T-helper 2 cell (primary cell): ENCODE measurements at places on chromosomes 5 and 9.

- DNase-seq, result no peak
Measured at GRCh38 chr5:133387091-133387490, 225.2 kb downstream of the FSTL4 start.

GRCh38 chr5:1341863-1342262 is 3.0 kb downstream of the CLPTM1L start:
- no peak for DNase-seq

DNA sequence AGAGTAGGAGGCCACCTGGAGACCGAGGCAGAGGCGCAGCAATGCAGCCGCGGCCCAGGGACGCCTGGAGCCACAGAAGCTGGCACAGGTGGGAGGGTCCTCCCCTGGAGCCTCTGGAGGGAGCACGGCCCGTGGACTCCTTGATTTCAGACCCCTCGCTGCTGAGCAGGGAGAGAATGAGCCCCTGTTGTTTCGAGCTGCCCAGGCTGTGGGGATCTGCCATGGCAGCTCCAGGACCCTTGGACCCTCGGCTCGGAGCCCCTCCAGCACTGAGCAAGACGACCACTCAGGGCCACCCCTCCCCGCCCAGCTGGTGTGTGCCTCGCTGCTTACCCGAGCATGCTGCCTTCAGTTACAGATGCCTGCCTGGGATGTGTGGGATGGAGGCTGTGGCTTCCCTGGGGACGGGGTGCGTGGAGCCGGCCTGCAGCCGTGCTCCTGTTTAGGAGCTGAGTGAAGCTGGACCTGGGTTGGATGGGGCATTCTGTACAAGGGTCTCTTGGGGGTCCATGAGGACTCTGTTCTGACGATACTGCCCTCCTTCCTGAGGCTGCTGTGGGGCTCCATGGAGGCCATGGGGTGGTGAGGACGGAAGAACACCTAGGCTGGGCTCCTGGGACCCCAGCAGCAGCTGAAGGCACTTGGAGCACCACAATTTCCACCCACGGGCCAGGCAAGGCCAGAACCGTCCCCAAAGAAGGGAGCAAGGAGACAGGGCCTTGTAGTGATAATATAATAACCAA is 115.1 kb upstream of the LPCAT1 start:
- DNase-seq, result no peak

GRCh38 chr5:119302916-119303897 is 52.6 kb upstream of the TNFAIP8 start:
- no peak for DNase-seq

- DNase-seq, result no peak
Measured at GRCh38 chr9:123138163-123138562, 104.7 kb downstream of the GPR21 start.

- DNase-seq, result no peak
Measured at GRCh38 chr9:126756238-126756637, 48.6 kb upstream of the ZBTB43 start.

GRCh38 chr5:124194282-124194681 is 552.2 kb downstream of the ZNF608 start:
- DNase-seq, result no peak

- DNase-seq, result no peak
Measured at GRCh38 chr5:54601411-54602230, 84.1 kb downstream of the SNX18 start.

DNA sequence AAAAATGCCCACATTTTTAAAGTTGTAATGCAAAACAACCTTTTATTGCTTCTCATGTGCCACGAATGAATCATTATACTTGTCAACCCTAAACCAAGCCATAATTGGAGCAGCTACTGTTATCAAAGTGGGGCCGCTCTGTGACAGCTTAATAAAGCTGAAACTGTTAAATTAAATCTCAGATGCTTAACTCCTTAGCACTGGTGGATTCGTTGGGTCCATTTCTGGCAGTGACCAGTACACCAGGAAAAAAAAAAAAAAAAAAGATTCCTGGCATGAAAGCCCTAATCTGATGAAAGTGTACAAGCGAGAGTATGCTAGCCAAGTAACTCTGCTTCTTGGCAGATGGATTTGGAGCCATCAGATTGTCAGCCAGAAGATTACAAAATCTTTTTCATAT is 164.8 kb downstream of the ZSWIM6 start:
- DNase-seq, result no peak

- DNase-seq, result no peak
Measured at GRCh38 chr9:134855900-134856377, 24.7 kb upstream of the FCN2 start.

DNA sequence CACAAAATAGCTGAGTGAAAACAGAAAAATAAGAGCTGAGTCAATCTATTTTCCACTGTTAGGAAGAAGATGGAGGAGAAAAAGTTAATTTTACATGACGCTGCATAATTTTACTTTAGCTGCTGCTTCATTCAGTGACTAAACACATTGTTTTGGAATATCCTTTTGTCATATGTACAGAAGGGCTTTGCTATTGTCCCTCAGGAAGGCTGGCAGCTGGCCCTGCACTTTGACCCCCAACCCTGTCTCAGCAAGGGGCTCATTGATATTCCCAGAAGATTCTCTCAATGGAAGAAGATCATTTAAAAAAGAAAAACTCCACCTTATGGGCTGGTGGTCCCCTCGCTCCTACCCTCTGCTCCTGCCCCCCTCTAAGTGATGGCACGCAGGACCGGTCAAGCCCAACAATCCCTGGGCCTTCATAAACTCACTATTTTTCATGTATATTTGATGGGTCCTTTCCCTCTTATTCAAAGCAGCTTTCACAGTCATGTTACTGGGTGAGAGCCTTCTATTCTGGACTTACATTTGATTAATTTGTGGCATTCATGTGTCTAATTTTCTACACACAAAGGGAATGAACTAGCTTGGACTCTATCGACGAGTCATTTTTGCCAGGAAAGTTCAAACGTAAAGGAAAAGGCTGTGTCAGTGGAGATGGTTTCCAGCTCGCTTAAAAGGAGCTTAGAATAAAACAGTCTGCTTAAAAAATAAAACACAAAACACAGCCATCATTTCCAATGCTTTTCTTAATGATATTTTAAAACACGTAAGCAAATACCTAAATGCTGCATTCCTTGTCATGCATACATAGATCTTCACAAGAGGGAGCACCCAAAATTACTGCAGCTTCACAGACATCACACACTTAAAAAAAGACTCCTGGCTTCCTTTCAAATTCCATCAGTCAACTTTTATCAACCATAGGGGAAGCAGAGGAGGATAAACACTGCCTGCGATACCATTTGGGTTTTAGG is 104.7 kb downstream of the EFNA5 start:
- no peak for DNase-seq

GRCh38 chr9:125633116-125633745 is 73.8 kb downstream of the MAPKAP1 start:
- DNase-seq, result no peak

DNA sequence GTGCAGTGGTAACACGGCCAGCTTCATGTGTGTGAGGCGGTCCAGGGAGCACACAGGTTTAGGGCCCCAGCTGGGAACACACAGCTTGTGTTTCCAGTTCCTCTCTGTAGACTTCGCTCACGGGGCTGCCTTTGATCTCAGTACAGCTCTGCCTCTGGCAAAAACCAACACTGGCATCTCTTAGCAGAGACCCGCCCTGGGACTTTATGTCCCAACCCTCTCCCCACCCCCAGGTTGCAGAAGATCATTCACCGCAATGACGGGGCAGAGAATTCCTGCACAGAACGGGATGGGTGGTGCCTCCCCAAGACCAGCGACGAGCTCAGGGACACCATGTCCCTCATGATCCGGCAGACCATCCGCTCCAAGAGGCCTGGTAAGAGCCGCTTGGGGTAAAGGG is 5.2 kb upstream of the CEL start:
- no peak for DNase-seq

- DNase-seq, result no peak
Measured at GRCh38 chr9:126226991-126227936, 99.4 kb upstream of the MVB12B start.

- DNase-seq, result no peak
Measured at GRCh38 chr5:179866241-179867078, 7.8 kb upstream of the MRNIP start.
